ENCODE measurements at places on chromosomes 2 and 18.

GRCh38 chr18:9557250-9557943 is 57.0 kb downstream of the PPP4R1 start:
- DNase-seq: no peak

- DNase-seq: no peak
Measured at GRCh38 chr2:70305531-70305930, 3.7 kb upstream of the FAM136A start.

DNA sequence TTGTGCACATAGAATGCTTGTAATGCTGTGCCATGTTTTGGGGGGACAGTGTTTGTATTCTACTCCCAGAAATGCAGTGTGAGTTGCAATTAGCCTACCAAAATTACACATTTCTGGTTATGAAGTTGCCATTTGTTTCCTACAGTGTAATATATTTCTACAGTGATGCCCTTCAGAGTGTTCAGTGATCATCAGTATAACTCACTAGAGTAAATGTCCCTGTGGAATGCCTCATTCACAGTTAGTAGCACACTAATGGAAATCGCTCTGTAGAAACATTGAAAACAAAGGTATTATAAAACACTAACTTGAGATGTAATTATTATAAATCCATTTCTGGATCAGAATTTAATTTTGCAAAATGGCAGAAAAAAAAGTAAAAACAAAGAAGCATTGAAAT is 498.7 kb downstream of the PTPRM start:
- DNase-seq: no peak

DNA sequence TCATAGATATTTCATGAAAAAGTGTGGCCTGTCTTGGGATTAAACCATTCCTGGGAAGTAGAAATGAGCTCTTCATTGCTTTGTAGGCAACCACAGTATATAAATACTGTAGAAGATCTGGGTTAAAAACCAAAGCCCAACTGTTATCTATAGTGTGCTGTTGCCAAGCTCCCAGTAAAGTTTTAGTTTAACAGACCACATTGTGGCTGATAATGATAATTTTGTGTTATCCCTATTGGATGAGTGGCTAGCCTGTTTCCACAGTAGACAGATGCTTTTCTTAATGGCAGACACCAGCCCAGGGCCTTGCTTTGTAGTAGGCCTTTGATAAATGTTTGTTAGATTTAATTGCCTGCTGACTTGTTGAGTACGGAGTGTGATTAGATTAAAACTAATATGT is 52.1 kb downstream of the FMNL2 start:
- no peak for DNase-seq

DNA sequence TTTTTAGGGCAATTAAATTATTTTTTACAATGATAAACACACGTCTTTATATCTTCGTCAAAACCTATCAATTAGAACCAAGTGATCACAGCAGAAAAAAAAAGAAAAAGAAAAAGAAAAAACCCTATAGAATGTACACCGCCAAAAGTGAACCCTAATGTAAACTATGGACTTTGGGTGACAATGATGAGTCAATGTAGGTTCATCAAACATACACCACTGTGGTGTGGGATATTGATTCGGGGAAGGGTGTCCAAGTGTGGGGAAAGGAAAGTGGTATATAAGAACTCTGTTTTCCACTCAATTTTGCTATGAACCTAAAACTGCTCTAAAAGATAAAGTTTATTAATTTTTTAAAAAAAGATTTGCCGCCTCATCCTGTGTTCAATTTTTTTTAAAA is 85.1 kb downstream of the DYNC1I2 start:
- DNase-seq: no peak
